ENCODE measurements at places on chromosomes 6 and 20.

GRCh38 chr6:152700427-152700826 is 2.7 kb downstream of the MYCT1 start:
- DNase-seq = no peak

DNA sequence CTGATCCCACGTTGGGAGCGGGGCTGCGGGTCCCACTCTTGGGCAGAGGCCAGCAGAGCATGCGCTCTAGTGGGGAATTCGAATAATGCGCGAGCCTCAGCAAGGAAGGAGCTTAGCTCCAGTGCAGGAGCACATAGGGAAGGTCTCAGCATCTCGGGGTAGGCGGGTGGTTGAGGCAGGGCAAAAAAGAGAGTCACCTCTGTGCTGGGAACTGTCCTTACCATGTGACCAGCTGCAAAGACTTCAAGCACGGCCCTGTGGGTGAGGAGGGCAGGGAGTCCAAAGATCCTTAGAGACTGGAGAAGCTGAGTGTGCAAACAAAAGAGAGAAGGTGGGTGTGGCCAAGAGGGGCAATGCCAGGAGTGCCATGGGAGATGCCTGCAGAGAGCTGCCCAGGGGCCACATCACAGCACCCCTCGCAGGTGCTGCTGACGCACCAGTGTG is 79.2 kb upstream of the CD93 start:
- DNase-seq = no peak

DNA sequence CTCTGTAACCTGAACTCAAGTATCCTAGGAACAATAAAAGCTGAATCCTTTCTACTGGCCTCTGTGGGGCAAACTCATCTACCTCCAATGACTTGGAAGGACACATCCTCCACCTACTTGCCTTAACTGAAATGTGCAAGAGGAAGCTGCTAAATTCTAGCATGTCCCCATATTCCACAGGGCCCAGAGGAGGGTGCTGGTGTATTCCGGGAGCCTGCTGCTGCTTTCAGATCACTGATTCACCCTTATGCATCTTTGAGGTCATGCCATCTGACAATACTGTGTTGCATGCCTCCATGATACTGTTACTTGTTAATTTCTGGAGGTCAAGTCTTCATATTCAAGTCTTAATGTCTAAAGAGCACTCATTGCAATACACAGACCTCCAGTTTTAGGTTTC is 40.3 kb downstream of the LYRM4 start:
- no peak for DNase-seq

- no peak for DNase-seq
Measured at GRCh38 chr6:30044630-30045029, 16.4 kb upstream of the POLR1H start.

GRCh38 chr20:32435449-32436107 is 77.4 kb downstream of the ASXL1 start:
- no peak for DNase-seq

Data from NCI-H446 (cell line).